ENCODE measurements at places on chromosomes 2 and 18.
A peak's percentile ranks its signal among the peaks of the same experiment; 100 is the strongest.

GRCh38 chr2:48345176-48345575, 184.8 kb upstream of the STON1 start:
- DNase-seq = no peak

DNA sequence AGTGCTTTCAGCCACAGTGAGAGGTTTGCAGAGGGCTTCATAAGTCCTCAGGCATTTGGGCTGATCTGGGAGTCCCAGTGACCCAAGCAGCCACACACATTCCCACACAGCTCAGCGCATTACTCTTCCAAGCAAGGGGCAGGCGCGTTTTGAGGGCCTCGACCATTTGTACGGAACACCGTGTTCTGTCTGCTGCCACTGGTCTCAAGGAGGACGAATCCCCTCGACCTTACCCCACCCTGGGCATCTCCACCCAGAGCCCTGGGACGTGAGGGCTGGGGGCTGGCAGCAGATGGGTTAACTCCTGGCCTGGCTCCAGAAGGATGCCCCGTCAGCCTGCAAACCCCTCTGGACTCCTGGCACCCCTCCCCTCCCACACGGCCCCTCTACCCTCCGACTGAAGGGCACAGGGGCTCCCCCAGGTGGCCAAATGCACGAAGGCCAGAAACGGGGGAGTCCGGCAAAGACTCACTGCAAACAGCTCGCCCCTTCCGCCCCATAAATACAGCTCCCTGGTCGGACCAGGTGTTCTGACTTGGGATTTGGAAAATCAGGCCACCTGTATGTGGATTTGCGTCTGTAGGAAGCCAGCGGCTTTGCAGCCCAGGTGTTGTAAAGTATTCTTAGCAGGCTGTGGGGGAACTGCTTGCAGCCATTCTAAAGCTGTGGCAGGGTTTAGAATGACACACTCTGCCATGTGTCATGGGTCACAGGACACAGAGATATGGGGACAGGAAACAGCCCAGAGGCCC, 33.6 kb upstream of the PTMA start:
- no peak for DNase-seq

DNA sequence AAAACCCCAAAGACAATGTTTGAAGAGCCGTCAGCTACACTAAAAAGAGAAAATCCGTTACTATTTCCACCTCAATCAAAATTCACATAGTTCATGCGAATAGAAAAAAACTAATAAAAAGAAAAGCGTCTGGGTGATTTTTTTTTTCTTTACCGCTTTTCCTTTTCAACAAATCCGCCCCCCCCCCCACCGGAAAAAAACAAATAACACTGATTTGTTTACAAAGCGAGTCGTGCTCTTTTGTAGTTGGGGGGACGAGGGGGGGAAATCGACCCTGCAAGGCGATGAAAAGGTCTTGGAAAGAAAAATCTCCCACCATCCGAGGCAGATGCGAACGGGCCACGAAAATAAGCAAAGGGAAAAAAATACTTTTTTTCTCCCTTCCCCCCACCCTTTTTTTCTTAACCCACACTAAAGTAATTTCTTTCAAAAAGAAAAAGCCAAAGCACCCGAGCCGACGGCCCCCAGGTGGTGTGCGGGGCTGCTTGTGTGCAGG, 638 bp downstream of the ZNF521 start:
- no peak for DNase-seq

- DNase-seq = no peak
These were observed 308.4 kb upstream of the GCFC2 start for GRCh38 chr2:76019128-76019527.

GRCh38 chr2:127743477-127744026, 42.3 kb downstream of the SFT2D3 start:
- DNase-seq = no peak

GRCh38 chr2:196128749-196129148, 42.6 kb downstream of the STK17B start:
- no peak for DNase-seq

DNA sequence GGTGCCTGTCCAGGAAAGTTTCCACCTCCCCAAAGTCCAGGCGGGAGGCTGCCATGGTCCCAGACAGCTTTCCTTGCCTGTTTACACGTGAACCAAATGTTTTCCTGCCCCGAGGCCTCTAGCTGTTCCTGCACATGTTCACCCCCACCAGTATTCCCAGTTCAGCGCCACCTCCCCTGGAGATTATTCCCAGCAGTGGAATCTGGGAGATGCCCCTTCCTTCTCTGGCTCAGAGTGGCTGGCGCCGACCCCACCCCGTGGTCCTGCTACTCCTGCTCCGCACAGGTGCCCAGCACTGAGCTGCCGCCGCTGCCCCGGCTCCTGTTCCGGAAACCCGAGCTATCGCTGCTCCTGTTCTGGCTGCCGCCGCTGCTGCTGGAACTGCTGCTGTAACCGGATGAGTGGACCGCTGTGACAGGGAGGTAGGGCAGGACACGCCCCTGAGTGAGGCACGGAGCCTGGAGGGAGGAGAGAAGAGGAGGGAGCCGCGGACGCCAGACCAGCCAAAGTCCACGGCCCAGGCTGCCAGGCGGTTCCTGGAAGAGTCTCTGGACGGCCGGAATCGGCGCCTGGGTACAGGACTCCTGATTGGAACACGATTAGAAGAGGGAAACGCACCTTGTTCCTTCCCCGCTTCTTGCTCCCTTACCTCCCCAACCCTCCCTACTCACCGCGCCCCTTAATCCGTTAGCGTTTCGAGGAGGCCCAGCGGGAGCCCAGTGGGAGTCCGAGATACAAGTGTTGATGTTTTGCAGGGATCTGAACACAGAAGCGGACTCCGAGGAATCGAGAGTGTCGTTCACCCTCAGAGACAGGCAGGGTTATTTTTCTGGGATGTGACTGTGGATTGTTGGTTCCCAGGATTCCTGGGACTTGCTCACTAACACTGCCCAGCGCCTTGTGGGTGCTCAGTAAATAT, at the start of gene PDE11A:
Gene PDE11A (minus strand): TSS at position 395 of the 919 bp plus-strand sequence. CDS start 340 bp downstream, at position 55.
- DNase-seq = peak; percentile 35

- DNase-seq = no peak
These were observed 181.6 kb downstream of the LOXHD1 start for GRCh38 chr18:46475390-46475752.

GRCh38 chr2:176328149-176328548, 58.9 kb downstream of the MTX2 start:
- DNase-seq = no peak

GRCh38 chr2:122804494-122804893, 1049.0 kb downstream of the TSN start:
- DNase-seq = no peak

DNA sequence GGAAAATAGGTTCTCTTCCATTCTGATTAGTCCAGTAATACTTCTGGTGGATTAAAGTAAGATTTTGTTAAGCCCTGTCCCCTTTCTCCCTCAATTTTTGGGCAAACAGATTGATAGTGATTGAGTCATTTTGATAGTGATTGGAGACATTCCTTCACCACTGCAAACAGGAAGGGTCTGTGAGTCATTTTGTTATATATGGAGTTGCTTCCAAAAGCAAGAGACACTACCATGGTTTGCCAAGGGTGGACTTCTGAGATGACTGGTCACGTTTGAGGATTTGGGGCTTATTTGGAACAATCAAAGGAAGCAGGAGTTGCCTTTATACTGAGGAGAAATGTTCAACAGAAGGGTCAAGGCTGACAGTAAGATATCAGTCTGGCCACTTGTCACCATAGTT, 249.9 kb downstream of the PARD3B start:
- DNase-seq = no peak

DNA sequence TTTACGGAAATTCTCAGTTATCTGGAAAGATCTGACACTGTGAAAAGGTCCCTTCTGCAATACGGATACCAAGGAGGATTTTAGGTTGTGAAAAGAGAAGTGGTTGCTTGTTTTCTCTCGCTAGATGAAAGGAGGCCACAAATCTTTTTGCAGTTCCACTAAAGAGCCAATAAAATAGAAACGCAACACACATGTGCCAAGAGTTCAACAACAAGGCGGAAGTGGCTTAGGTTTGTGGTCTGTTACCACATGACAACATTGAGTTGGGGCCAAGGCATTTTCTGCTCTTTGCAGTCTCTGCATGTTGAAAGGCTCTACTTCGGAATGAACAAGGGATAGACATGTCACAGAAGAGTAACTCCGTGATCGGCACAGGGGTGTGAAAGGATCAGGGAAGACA, 115.7 kb upstream of the OSR1 start:
- DNase-seq = no peak

GRCh38 chr2:88265352-88266303, 95.5 kb downstream of the THNSL2 start:
- no peak for DNase-seq

Measured in omental fat pad (tissue), 4 donors.